ENCODE measurements at places on chromosomes 16 and 17. TPM values are rescaled to one million over a fixed set of nuclear protein-coding genes. Genes with fewer than 3 reads are reported as not detected.
A peak's percentile ranks its signal among the peaks of the same experiment; 100 is the strongest.

- H3K27ac ChIP-seq, result no peak overlapping the region
- no peaks in the 10 kb centered on the region for H3K27me3 ChIP-seq
- H3K36me3 ChIP-seq, result no peaks in the 10 kb centered on the region
- DNase-seq, result no peak
These were observed 191.2 kb downstream of the MSI2 start for GRCh38 chr17:57447357-57447989.

The PMFBP1 gene
- total RNA-seq, result 1.2 TPM

The KRTAP2-1 gene
- total RNA-seq, result not detected

DNA sequence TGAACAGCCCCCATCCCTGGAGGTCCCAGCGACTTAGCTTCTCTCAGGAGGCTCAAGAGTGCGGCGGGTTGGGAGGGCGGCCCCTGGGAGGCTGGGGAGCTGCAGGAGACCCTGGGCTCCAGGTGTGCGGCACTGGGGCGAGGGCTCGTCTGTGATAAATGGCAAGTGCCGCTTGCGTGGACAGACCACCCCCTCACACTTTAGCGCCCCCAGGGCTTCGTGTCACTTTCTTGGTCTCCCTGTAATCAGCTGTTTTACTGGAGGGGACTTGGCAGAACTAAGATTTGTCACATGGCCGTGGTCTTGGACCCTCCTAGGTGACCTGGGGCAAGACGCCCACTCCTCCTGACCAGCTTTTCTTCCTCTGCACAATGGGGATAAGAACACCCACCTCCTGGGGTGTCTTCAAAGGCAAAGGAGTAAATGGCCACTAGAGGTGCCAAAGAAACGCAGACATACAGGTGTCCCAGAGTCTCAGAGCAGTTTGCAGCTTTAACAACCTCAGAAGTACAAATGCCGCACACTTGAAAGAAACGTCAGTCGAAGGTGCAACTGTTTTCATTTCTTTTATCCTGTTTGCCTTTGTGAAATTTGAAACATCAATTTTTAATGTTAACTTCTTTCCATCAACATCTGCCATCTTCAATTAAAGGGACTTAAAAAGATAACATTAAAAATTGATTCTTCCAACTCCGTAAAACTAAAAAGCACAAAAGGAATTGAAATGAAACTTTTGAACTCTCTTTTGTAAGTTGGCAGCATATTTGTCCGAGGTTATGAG lies 946 bp downstream of the OSGIN1 start:
- peak overlapping the region; percentile 72 for H3K27ac ChIP-seq
- no peaks in the 10 kb centered on the region for H3K36me3 ChIP-seq
- no peaks in the 10 kb centered on the region for H3K27me3 ChIP-seq
- peak overlapping the region; percentile 79 for H3K4me3 ChIP-seq
- peaks cover 15% of the 10 kb centered on the region for H3K4me1 ChIP-seq
- DNase-seq, result peak; percentile 58

DNA sequence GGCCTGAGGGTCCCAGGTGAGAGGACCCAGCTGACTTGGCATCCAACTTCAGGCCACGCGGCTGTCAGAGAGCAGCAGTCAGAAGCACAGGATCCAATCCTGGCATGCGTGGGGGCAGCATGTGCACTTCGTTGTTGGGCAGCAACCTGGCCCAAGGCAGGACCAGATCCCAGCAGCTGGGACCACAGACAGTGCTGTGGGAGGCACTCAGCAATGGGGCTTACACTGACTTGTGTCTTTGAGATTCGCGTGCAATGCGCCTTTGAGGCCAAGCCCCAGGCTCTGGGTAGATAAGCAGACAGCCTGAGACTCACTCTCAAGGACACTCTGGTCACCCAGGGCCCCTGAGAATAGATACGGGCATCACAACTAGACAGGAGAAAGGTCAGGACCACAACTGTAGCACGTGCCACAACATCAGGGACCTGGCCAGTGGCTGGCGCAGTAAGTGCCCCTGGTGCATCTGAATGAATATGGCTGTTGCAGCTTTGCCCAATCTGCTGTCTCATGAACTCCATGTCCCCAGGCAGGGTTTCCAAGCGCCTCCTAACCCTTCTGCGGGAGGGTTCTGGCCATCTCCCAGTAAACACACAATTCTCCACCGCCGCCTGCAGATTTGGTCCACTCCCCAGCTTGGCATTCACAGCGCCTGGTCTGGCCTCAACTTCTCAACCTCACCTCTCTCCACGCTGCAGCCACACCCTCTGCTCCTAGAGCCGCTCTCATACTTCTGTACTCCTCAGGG lies 3.2 kb downstream of the PAM16 start:
- H3K36me3 ChIP-seq, result no peaks in the 10 kb centered on the region
- no peaks in the 10 kb centered on the region for H3K27me3 ChIP-seq
- no peak for DNase-seq
- H3K27ac ChIP-seq, result no peak overlapping the region
- no peak overlapping the region for H3K4me3 ChIP-seq
- peaks cover 7% of the 10 kb centered on the region for H3K4me1 ChIP-seq

The PRPSAP2 gene
- 60.1 TPM for total RNA-seq

DNA sequence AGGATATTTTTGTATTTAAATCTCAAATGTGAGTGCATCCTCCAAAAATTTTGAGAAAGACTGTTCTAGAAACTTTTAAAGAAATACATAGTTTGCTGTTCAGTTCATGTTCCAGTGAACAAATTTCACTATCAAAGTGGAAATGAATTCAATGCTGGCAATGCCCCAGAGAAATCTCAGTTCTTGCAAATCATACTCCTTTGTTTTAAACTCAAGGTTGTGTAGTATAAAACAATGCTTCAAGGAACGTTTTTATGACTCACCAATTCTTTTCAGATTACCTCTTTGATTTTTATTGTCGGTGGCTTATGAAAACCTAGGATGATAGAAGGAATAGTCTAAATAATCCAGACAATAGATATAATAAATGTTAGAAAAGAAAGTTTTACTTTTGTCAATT lies 17.6 kb downstream of the LPCAT2 start:
- no peak overlapping the region for H3K27ac ChIP-seq
- no peaks in the 10 kb centered on the region for H3K27me3 ChIP-seq
- H3K4me3 ChIP-seq, result no peak overlapping the region
- no peaks in the 10 kb centered on the region for H3K36me3 ChIP-seq

DNA sequence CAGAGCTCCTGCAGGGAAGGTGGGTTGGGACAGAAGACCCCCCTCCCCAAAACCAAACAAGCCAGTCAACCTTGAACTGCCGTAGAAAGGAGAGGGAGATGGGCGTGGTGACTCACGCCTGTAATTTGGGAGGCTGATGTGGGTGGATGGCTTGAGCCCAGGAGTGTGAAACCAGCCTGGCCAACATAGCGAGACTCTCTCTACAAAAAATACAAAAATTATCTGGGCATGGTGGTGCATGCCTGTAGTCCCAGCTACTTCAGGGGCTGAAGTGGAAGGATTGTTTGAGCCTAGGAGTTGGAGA lies 42.1 kb downstream of the NT5M start:
- no peaks in the 10 kb centered on the region for H3K27me3 ChIP-seq
- no peaks in the 10 kb centered on the region for H3K36me3 ChIP-seq
- no peak overlapping the region for H3K27ac ChIP-seq
- H3K4me1 ChIP-seq, result no peaks in the 10 kb centered on the region
- no peak overlapping the region for H3K4me3 ChIP-seq

DNA sequence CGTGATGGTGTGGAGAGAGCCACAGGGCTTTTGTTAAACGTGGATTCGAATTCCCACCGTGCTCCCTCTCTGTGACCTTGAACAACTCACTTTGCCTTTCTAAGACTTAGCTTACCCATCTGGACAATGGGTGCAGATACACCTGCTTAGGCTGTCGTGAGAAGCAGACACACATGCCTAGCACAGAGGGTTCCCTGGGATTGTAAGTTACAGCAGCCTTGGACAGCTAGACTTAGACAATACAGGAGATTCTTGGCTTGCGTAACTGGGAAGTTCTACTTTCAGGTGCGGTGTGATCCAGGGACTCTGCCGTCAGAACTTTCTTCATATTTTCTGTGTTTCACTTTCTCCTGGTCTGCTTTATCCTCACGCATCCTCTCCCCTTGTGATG lies 127.0 kb downstream of the ABCC1 start:
- no peaks in the 10 kb centered on the region for H3K4me1 ChIP-seq
- H3K4me3 ChIP-seq, result no peak overlapping the region
- no peaks in the 10 kb centered on the region for H3K27me3 ChIP-seq
- H3K36me3 ChIP-seq, result peaks cover 3% of the 10 kb centered on the region

The ZG16 gene
- not detected for total RNA-seq

GRCh38 chr17:6526362-6527152 lies 29.8 kb downstream of the PITPNM3 start:
- H3K27me3 ChIP-seq, result no peaks in the 10 kb centered on the region
- H3K4me1 ChIP-seq, result peaks cover 24% of the 10 kb centered on the region
- no peak overlapping the region for H3K27ac ChIP-seq
- H3K36me3 ChIP-seq, result no peaks in the 10 kb centered on the region

DNA sequence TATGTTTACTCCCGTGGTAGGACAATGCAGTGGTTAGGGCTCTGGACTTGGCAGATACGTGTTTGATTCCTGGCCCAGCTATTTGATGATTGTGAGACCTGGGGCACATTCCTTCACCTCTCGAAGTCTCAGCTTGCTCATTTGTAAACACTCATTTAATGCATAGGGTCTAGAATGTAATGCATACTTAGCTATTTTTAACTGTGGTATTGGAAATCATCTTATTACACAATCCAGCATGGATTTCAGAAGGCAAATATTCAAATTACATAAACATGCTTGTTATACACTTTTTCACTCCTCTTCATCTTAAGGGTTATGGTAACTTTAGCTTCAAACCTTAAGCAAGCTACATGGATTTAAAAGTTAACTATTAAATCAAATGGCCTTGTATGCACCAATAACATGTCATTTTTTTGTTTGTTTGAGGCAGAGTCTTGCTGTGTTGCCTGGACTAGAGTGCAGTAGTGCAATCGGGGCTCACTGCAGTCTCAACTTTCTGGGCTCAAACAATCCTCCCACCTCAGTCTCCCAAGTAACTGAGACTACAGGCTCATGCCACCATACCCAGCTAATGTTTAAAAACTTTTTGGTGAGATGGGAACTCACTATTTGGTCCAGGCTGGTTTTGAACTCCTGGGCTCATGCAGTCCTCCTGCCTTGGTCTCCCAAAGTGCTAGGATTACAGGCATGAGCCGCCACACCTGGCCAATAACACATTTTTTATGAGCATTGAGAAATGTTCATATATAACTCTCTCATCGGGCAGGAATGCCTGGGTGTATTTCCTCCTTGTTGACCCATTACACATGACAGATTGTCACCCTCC lies 52.5 kb downstream of the VAT1L start:
- no peaks in the 10 kb centered on the region for H3K27me3 ChIP-seq
- no peaks in the 10 kb centered on the region for H3K36me3 ChIP-seq
- H3K27ac ChIP-seq, result no peak overlapping the region
- no peaks in the 10 kb centered on the region for H3K4me1 ChIP-seq
- no peak for DNase-seq
- no peak overlapping the region for H3K4me3 ChIP-seq

GRCh38 chr17:77688369-77688768 lies 270.1 kb upstream of the TNRC6C start:
- DNase-seq, result no peak
- H3K36me3 ChIP-seq, result no peaks in the 10 kb centered on the region
- H3K4me3 ChIP-seq, result no peak overlapping the region
- no peaks in the 10 kb centered on the region for H3K4me1 ChIP-seq
- no peak overlapping the region for H3K27ac ChIP-seq

- H3K27me3 ChIP-seq, result no peaks in the 10 kb centered on the region
- H3K4me1 ChIP-seq, result peaks cover 18% of the 10 kb centered on the region
- peak; percentile 79 for DNase-seq
- H3K36me3 ChIP-seq, result no peaks in the 10 kb centered on the region
These were observed at the start of gene PCGF2 for GRCh38 chr17:38748149-38748891. TSS of gene PCGF2 (minus strand) at chr17:38748336. CDS start at chr17:38740402, 7,934 bp downstream.

GRCh38 chr16:84373907-84374489 lies 5.7 kb downstream of the ATP2C2 start:
- H3K4me1 ChIP-seq, result peaks cover 23% of the 10 kb centered on the region
- no peaks in the 10 kb centered on the region for H3K27me3 ChIP-seq
- H3K36me3 ChIP-seq, result no peaks in the 10 kb centered on the region
- H3K27ac ChIP-seq, result no peak overlapping the region

DNA sequence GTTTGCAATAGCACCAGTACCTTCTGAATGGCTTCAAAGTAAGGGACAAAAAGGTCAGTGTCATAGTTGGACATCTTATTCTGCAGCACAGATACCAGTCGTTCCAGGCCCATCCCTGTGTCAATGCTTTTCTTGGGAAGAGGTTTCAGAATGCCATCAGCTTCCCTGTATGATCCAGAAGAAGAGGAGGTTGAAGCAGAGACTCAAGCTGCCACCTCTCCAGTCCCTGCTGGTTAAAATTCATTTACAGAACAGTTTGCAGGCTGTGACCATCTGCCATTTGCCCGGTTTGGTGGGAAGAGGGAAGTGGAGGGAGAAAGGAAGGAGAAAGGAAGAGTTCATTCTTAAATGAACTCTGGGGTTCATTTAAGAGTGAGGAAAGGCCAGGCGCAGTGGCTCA lies 18.4 kb upstream of the EXOSC6 start:
- no peak overlapping the region for H3K4me3 ChIP-seq
- no peaks in the 10 kb centered on the region for H3K27me3 ChIP-seq
- H3K27ac ChIP-seq, result no peak overlapping the region
- no peaks in the 10 kb centered on the region for H3K4me1 ChIP-seq

- H3K27me3 ChIP-seq, result 0 out of 2 replicates have a peak, but pooled peaks cover 3% of the 10 kb centered on the region
- peaks cover 4% of the 10 kb centered on the region for H3K36me3 ChIP-seq
- peak overlapping the region; percentile 95 for H3K4me3 ChIP-seq
- H3K27ac ChIP-seq, result no peak overlapping the region
- DNase-seq, result peak; percentile 3
These were observed 509 bp downstream of the CNEP1R1 start for GRCh38 chr16:50025537-50025931.

DNA sequence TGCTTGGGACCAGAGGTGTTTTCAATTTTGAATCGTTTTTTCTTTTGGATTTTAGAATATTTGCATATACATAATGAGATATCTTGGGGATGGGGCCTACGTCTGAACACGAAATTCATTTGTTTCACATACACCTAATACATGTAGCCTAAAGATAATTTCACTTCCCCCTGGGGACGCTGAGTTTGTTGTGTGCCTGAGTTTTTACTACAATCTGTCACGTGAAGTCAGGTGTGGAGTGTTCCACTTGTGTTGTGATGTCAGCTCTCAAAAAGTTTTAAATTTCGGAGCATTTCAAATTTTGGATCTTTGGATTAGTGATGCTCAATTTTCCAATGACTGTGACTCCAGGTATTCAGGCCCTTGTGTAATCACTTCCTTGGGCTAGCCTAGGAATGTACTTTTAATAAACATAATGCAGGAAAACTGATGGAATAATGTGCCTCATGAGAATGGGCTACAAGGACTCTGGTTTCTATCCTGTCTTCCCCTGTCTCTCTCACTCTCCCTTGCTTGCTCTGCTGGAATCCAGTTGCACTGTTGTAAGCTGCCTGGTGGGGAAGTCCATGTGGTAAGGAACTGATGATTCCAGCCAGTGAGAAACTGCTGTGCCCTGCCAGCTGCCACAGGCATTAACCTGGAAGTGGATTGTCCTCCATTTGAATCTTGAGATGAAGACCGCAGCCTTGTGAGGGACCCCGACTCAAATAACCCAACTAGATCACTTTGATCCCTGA lies 403.8 kb downstream of the SHISA9 start:
- no peak overlapping the region for H3K4me3 ChIP-seq
- H3K36me3 ChIP-seq, result no peaks in the 10 kb centered on the region
- no peak for DNase-seq
- no peaks in the 10 kb centered on the region for H3K4me1 ChIP-seq
- H3K27me3 ChIP-seq, result no peaks in the 10 kb centered on the region

- no peaks in the 10 kb centered on the region for H3K36me3 ChIP-seq
- no peaks in the 10 kb centered on the region for H3K4me1 ChIP-seq
These were observed 150.8 kb upstream of the FOXF1 start for GRCh38 chr16:86359571-86359970.

The TP53TG3B gene
- total RNA-seq, result not detected

The HBQ1 gene
- total RNA-seq, result not detected

Measured in PC-3 (cell line).